Activated CD8-positive, alpha-beta memory T cell treated with anti-CD3 and anti-CD28 coated beads, Interleukin-2, amount 50 U/mL, for 48 hours (primary cell): ENCODE measurements at places on chromosomes 11 and 22.

DNA sequence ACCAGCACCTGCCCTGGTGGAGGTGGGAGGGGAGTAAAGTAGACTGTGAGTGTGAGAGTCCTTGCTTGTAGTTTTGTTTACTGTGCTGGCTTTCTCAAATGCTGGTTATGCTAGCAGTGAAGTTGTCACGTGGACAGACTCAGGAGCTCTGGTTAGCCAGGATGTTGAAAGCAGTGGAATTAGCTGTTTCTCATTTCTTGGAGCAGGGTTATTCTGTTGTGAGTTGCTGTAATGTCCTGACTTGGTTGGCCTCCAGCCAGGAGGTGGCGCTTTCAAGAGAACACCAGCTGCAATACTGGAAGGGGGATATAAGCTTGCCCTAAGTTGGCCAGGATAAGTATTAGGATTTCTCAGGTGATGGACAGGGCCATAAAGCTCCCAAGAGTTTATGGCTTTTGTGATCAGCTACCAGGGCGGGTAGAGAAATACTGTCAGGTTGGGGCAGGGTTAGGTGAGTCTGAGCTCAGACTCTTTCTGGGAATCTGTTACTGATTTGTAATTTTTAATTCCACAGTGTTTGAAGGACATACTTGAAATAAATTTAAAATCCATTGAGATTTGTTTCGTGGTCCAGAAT lies 13.7 kb downstream of the CYP2D6 start:
- DNase-seq = no peak

- no peak for DNase-seq
Observed at GRCh38 chr11:126898802-126899201, 101.8 kb downstream of the KIRREL3 start.

DNA sequence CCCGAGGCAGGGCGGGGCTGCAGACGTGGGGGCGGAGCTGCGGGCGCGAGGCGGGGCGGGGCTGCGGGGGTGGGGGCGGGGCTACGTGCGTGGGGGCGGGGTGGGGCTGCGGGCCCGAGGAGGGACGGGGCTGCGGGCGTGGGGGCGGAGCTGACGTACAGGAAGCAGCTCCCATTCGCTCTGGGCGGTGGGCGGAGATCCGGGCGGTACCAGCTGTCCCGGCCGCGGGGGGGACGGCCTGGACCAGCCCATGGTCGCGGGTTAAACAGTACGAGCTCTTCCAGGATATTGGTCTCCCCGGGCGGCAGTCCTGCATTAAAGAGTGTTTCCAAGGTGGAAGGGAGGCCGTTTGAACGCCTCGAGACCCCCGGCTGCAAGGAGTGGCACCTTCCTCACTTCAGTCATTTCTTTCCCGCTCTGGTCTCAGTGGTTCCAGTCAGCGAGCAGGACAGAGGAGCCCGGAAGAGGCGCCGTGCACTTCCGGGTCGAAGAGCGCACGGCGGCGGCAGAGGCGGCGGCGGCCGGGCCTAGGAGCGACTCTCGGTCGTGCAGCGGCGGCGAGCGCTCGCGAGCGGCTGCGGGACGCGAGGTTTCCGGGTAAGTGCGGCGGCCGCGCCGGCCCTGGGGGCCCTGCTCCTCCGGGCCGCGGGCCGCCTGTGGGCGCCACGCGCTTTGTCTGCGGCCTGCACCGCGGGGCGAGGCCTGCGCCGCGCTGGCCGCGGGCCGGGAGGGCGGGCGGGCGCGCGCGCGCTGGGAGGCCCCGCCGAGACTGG lies at the start of gene PHRF1:
Gene PHRF1 (plus strand): TSS at position 475 of the 773 bp plus-strand sequence. CDS start 5,043 bp downstream, outside the sequence.
- DNase-seq = peak; percentile 97

DNA sequence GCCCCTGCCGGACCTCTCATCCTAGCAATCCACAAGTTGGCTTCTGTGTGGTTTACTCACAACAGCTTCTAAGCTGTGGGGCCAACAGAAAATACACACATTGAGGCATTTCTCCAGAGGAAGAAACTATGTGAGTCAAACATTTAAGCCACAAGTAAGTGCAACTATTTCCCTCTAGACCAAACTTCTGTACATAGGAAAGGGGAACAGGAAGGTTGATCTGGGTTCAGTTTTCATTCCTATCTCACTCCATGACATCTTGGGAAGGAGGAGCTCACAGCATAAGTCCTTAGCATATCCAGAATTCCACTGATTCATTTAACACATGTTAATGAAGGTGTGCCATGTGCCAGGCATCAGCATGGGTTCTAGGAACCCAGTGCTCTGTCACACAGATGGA lies 72.8 kb upstream of the PICALM start:
- no peak for DNase-seq

GRCh38 chr11:71435278-71435951 lies 12.8 kb downstream of the DHCR7 start:
- no peak for DNase-seq

DNA sequence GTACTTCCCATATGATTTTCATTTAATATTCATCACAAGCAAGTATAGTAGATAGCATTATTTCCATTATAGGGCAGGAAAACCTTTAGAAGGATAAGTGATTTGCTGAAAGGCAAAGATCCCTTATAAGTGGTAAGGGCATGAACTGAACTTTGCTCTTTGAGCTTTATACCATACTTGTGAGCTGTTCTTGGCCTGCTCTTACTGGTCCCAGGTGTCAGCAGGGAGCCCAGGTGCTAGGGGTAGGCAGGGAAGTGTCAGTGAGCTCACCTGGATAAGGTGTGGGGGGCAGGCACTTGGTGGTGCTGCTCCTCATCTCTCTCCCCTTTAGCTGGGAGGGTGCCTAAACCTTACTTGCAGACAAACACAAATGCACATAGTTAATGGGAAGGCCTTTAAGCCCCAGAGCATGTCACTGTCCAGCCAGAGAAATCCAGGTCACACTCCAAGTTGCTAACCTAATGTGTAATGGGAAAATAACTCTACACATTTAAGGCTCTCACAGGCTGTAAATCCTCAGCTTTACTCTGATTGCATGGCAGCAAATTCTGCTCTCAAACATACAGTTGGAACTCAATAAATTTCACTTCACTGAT lies 114.4 kb downstream of the PLEKHA7 start:
- DNase-seq = no peak

GRCh38 chr11:110472858-110473257 lies 43.1 kb downstream of the FDX1 start:
- no peak for DNase-seq

DNA sequence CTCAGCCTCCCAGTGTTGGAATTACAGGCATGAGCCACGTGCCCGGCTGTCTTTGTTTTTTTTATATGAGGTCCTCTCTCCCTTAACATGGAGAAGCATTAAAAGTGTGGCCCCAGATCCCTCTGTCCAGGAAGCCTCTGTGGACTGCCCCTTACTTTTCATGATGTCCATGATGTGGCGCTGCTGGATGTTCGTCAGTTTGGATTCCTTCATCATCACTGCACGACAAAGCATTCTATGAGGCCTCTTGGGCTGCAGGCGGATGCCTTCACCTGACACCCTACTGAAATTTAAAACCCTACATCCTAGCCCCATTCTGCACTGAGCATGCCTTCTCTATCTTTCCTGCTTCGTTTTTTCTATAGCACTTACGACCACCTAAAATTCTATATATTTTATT lies 2.1 kb downstream of the C22orf23 start:
- DNase-seq = no peak

GRCh38 chr22:20430720-20431510 lies 6.7 kb downstream of the SCARF2 start:
- DNase-seq = peak; percentile 82

DNA sequence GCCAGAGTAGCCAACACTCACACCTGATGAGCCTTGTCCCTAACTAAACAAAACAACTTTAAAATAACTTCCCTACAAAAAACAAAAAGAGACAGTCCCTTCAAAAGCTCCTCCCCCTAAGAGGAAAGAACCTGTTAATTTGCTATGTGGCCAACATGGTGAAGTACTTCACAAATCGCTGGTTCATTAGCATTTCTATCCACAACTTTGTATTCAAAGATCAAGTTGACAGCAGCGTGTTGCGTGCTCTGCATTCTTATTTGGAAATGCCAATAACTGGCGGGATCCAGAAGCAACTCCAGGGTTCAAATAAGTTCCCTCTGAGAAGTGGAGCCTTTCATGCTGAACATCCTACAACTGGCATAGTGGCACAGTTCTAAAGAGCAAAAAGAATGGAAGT lies 48.6 kb downstream of the CADM1 start:
- DNase-seq = no peak

DNA sequence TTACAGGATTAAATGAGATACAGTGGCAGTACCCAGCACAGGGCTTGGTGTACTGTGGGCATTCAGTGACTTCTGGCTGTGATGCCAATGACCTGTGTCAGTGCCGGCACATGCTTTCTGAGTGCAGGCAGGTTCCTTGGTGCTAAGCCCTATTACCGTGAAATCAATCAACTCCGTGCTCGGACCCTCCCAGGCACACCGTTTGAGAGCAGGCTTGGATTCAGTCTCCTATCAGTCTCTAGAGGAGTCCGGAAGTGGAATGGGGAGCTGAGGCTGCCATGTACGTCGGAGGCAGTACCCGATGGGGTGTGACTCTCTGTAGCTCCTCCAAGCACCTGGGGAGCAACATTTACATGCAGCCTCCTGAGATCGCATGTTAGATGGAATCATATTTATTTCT lies 42.6 kb downstream of the CACNG2 start:
- DNase-seq = no peak

- no peak for DNase-seq
Observed at GRCh38 chr11:15901054-15901453, 455.3 kb downstream of the SOX6 start.

DNA sequence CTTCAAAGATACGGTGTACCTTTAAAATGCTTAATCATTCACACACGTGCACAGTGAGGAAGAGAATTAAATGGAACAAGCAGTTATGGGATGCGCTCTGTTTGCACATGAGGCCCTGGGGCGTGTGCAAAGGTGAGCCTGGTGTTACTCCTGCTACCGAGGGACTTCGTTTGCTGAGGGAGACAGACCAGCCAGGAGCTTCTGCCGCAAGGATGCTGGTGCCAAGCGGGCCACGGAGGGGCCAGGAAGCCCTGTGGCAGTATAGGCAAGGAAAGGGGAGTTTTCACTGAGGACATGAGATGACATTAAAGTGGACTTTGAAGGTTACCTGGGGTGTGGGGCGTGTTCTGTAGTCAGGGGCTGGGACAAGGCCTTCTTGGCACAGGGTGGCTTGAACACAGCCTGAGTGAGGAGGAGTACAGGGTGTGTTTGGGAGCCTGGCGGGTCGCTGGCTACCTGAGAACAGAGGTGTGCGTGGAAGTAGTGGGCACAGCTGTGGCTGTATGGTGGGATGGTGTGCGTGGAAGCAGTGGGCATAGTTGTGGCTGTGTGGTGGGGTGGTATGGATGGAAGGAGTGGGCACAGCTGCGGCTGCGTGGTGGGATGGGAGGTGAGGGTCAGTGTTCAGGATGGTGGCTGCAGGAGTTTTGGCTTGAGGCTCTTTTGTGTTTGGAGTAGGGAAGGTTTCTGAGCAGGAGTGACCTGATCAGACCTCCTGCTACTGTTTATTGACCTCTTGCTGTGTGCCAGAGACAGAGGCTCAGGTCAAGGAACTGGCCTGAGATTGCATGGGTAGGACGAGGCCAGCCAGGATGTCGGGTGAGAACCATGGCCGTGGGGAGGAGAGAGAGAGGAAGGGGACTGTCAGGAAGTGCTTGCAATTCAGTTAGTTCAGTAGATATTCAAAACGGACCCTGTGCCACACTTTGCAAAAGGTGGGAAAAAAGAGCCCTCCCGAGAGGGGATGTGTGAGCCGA lies 13.7 kb downstream of the TBC1D22A start:
- DNase-seq = no peak

- DNase-seq = no peak
Observed at GRCh38 chr11:2477254-2477653, 32.4 kb downstream of the KCNQ1 start.

DNA sequence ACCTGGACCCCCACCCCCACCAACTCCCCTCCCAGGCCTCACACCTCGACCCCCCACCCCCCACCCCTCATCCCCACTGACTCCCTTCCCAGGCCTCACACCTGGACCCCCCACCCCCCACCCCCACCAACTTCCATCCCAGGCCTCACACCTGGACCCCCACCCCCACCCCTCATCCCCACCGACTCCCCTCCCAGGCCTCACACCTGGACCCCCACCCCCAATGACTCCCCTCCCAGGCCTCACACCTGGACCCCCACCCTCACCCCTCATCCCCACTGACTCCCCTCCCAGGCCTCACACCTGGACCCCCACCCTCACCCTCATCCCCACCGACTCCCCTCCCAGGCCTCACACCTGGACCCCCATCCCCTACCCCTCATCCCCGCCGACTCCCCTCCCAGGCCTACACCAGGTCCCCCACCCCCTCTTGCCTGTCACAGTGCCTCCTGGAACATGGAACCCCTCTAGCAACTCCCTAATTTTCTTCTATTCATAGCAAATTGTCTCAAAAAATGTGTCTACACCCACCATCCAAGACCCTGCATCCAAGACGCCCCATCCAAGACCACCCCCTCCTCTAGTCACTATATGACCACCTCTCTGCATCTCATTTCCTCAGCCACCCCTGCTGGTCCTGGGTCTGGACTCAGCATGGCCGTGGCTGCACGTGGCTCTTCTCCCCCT lies 36.9 kb upstream of the BRSK2 start:
- no peak for DNase-seq

GRCh38 chr11:93477684-93478234 lies 65.4 kb downstream of the SMCO4 start:
- no peak for DNase-seq

DNA sequence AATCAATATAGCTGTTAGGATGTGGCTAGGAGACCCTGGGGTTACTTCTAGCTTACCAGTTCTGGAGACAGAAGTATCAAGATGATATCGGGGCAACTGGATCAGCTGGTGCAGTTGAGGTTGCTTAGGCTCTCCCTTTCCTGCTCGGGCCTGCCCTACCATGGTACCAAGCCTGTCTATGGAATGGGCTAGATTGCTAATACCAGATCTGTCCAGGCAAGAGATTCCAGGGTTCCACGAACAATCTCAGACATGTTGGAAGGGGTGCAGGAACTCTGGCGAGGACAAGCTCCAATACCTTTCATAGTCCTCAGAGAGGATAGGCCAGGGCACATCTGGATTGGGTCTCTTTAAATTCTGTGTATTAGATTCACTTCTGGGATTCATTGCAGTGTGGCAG lies 53.8 kb downstream of the ADM start:
- no peak for DNase-seq

DNA sequence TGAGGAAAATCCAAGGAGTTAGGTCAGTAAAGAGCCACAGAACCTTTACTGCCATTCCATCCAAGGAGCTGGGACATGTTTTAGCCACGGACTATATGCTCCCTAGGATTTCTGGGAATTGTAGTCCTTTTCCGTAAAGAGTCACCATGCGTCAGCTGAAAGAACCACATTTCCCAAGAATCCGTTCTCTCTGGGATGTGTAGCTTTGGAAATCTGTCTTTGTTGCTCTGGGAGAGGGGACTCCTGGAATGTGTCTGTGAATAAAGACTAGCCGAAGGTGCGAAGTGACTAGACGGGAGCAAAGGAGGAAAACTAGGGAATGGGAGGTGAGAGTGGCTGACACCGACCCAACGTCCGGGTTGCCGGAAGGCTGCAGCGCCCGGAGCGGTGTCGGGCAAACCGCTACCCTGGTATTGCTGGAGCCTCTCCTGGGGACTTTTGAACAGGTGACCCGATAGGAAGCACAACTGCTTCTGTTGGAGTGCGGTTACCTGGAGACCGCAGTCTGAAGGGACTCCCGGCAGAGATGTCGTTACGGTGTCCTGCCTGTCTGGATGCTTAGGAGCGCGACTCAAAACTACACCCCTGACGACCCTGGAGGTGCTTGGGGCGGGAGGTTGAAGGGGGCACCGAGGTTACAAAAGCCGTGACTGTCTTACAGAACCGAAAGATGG lies at the start of gene IFTAP:
Gene IFTAP (plus strand): TSS at position 187 of the 674 bp plus-strand sequence. CDS start 15,602 bp downstream, outside the sequence.
- peak; percentile 56 for DNase-seq
